Stimulated activated CD8-positive, alpha-beta memory T cell treated with anti-CD3 and anti-CD28 coated beads, Interleukin-7, amount 100 ng/mL, for 48 hours (primary cell): ENCODE measurements at places on chromosomes 16 and 17.

- no peak for DNase-seq
Measured at GRCh38 chr17:33602981-33603380, 309.9 kb upstream of the ASIC2 start.

DNA sequence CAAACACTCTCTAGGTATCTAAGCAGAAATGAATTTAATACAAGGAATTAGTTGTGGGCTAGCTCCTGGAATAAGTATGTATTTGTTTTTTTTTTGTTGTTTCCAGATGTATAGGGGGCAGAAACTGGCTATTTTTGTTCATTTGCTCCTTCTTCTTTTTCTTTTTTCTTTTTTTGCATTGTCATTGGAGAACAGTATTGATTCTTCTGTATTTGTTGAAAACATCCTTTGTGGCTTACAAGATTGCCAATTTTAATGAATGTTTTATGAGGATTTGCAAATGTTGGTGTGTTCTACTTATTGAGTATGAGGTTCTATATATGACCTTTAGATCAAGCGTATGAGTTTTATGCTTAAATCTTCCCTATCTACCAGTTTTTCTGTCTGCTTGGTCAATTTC lies 5.6 kb upstream of the PCTP start:
- no peak for DNase-seq

DNA sequence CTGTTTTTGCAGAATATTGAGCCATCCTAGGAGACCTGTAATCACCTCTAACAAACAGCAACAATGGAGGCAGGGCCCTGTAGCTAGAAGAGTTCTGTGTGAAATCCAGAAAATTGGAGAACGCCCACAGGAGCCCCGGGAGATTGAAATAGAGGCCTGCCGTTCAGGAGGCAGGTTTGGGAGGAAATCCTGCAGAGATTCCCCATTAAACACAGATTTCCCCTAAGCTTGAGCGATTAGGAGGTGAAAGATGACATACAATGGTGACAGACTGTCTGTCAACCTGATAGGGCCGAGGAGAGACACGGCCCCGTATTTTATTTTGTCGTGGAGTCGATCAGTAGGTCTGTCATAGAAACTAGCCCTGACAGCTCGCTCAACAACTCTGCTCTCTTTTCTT lies 18.2 kb downstream of the CDK5RAP3 start:
- DNase-seq, result no peak

- DNase-seq, result no peak
Measured at GRCh38 chr16:2883458-2883908, 468 bp downstream of the FLYWCH2 start.

GRCh38 chr16:50288920-50289319 lies 22.6 kb downstream of the ADCY7 start:
- DNase-seq, result no peak

GRCh38 chr16:13109171-13109570 lies 207.8 kb downstream of the SHISA9 start:
- no peak for DNase-seq

DNA sequence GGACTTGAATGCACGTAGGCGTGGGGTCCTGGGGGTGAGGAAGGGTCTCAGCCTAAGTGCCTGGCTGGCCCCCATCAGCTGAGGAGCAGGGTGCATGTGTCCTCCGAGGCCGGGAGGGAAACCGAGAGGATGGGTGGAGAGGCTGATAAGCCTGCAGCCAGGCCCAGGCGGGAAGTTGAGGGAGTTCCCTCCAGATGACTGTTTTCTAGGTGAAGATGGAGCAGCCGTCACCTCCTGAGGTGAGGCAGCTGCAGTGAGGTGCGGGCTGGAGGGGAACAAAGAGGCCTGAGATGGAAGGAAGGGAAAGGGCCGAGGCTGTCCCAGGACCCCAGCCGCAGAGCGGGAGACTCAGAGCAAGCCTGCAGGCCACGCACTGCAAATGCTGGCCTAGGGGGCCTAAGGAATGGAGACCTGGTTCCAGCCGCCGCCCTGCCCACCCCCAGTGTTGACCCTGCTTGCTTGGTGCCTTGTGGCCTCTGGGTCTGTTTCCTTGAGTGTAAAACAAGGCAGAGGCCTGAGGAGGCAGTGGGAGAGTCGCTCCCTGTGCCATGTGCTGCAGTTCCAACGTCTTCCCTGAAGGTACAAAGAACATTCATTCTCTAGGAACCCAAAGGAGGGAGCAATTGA lies 3.0 kb downstream of the PECAM1 start:
- no peak for DNase-seq

DNA sequence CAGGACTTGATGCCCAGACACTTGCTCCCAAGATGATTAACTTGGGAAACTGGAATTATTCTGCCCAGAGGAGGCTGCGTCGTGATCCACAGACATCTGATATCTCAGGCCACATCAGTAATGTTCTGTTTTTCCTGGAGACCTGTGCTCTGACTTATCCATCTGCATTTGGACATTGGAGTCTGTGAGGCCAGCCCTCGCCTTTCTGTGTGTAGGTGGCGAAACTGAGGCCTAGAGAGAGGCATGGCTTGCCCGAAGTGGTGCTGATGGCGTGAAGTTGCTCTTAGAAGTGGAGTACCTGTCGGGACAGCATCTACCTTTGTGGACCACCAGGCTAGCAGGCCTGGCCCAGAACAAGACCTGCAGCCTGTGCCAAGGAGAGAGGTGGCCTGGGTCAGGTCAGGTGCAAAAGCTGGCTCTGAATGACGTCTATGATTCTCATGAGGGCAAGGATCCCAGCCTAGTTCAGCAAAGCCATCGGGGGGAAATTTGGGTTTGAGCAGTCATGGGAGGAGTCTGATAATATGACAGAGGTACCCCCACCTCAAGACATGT lies 186.8 kb upstream of the ZNF469 start:
- DNase-seq, result no peak

GRCh38 chr16:86198206-86199118 lies 299.5 kb downstream of the IRF8 start:
- no peak for DNase-seq

DNA sequence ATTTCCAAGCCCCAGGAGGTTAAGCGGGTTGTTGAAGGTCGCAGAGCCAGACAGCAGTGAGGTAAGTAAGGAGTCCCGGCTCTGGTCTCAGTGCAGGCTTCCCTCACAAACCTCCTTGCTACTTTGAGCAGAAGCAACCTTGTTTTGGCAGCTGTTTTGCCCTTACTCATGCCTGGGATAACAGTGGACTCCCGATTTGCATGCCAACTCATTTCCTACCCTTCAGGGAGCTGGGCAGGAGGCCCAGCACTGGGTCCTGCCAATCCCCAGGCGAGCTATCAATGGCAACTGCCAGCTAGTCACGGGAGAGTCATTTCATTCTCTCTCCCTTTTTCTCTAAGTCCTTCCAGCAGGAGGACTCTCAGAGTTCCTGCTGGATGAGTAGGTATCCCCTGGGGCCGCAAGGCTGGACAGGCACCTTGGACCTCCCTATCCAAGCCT lies 72.0 kb upstream of the KSR1 start:
- DNase-seq, result no peak

DNA sequence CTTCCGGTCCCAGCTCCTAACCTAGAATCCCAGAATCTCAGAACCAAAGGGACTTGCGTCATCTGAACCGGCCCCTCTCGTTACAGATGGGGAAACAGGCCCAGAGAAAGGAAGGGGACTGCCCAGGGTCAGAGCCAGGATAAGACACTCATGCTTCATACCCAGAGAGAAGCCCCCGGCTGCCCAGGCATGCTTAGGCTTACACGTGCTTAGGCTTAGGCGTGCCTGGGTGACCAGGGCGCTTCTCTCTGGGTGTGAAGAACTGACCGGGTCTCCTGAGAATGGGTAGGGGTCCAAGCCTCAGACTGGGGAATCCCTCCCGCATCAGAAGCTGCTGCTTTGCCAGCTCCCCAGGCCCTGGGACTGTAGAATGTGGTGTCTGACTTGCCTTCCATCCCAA lies 29.9 kb upstream of the DNAI2 start:
- DNase-seq, result no peak

GRCh38 chr16:87344931-87345631 lies 27.9 kb upstream of the C16orf95 start:
- peak; percentile 35 for DNase-seq

- DNase-seq, result no peak
Measured at GRCh38 chr17:62937606-62938005, 28.4 kb upstream of the TANC2 start.

DNA sequence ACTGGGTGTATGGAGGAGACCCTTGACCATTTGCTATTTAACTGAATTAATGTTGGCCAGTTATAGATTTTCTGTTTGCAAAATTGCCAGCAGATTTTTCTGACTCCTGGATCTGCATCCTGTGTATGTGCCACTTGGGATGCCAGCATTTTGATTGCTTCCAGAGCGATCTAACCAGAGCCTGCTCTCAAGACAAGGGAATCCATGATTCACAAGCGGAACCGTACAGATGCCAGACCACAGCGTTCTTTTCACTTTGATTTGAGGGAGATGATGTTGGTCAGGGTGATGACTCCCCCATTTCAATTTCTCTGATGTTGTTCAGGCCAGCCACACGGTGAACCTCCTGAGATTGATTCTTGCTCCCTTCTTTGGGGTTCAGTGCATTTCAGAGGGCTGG lies 228.7 kb downstream of the CDH13 start:
- DNase-seq, result no peak

DNA sequence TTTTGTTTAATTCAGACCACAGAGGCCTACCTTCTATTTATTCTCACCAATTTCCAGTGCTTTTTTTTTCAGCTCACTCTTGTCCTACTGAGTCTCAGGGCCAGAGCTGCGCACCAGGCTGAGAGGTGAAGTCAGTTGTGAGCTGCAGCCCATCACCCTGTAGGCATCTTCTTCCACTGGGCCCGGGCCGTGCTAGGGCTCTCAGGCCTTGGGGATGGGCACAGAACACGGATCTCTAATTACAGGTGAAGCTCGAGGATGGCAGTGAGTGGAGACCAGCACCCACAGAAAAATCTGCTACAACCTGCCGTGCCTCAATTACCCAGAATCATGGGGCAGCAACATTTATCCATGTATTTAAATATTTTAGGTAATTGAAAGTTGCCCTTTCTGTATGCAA lies 82.1 kb downstream of the IRX5 start:
- no peak for DNase-seq

DNA sequence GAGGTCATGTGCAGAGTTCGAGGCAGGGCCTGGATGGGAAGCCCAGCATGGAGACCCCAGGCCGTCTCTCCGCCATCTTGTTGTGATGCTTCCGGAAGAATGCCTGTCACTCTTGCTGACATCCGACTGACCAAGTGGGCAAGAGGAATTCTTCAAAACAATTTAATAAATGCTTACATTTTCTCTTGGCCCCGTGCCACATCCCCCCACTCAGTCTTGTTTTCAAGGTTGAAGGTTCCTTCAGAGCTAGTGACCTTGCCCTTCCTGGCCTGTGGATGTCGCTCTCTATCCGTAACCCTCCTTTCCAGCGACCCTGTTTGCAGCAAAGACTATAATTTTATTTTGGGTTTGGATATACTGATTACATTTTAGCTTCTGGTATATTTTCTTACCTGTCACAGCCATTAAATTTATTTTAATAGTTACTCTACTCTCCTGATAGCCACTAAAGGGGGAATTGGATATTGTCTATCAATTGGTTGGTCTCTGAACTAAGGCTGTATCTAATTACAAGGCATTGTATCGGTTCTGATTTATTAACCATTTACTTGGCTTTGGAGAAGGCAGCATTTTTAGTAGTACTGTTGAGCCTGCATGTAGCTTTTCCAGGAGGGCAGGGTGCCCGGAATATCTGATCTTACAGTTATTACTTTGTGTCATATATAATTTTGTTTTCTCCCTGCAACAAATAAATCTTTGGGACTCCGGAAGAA lies 264.5 kb downstream of the WWOX start:
- DNase-seq, result no peak

- peak; percentile 76 for DNase-seq
Measured at GRCh38 chr16:28925386-28926228, 569 bp upstream of the RABEP2 start.

DNA sequence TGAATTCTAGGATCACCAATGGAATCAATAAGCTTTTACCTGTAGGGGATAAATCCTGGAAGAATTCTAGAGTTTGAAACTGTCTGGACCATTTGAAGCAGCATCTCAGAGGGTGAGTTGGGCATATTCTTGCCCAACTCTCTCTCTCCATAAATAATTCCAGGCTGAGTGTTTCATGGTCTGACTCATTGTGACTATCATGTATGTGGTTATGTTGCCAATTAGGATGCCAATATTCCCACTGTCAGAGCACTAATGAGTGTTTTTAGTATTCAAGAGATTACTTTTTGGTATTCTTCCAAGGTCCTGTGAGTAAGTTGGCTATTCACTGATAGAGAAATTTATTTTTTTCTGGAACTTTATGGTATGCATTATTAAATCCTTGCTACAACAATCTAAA lies 456.9 kb downstream of the TOX3 start:
- DNase-seq, result no peak

GRCh38 chr17:6334386-6334785 lies 100.5 kb downstream of the AIPL1 start:
- no peak for DNase-seq

GRCh38 chr16:84699147-84699711 lies 571 bp upstream of the USP10 start:
- no peak for DNase-seq

- no peak for DNase-seq
Measured at GRCh38 chr17:61064087-61064951, 335.3 kb upstream of the TBX2 start.
